ENCODE measurements at places on chromosomes 11 and 22.

- no peak for DNase-seq
These were observed 322.7 kb upstream of the PLET1 start for GRCh38 chr11:112583261-112583893.

- no peak for DNase-seq
These were observed 24.3 kb upstream of the MRGPRX2 start for GRCh38 chr11:19084661-19085315.

DNA sequence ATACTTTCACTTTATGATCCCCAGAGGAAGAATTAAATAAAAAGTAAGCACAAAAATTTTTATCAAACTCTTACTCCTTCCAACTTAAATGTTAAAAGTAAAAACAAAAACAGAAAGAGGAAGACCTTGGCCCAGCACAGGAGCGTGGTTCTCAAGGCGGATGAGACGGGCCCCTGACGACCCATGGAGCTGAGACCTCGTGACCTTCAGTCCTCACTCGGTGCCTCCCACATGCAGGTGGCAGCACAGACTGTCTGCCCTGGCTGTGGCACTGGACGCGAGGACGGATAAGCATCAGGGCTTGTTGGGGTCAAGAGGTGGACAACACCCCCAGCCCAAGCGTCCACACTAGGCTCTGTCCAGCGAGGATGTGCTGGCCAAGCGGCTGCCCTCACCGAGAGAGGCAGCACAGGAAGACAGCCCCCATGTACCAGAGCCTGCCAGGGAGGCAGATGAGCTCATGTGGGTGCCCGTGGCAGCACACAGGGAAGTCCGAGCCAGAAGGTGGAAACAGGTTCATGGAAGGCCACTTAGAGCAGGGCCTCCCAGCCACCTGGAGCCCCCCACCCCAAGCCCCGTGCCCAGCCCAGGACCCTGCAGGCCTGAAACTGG is 1389.8 kb downstream of the TBC1D22A start:
- DNase-seq, result no peak

GRCh38 chr11:119720311-119720913 is 8.6 kb downstream of the NECTIN1 start:
- no peak for DNase-seq

DNA sequence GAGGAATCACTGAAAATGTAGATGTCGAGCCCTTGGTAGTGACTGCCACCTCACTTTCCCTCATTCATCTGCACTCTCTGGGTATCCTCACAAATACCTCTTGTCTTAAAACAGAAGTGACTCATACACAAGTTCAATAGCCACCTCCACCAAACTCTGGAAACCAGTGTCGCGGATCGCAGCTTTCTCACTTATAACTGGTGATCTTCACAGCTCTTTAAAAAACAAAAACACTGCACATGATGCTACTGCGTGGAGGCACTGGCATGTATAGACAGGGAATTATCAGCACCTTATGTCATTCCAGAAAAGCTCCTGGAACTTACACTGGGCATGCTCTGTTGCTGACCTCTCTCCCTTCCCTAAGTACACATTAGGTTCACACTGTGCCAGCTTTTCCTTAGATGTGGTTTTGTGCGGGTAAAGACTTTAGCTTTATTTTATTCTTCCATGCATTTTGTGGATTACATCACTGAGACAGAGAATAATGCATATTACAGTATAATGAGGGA is 425.5 kb upstream of the CADM1 start:
- no peak for DNase-seq

GRCh38 chr11:62680825-62681240 is 2.0 kb upstream of the UBXN1 start:
- DNase-seq, result no peak

DNA sequence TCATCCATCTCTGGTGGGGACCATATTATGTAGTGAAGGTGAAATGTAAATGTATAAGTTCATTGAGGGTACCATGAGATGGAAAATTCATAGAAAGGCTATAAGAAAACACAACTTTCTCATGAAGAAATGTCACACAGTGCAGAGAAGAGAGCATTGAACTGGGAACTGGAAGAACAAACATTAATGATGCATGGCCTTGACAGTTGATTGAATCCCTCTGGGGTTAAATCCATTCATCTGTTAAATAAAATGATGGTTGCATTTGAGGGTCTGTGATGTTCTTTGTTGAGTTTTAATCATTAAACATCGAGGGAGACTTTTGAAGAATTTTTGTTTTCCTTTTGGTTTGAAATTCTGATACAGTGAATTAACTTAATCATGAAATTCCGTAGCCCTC is 1401.4 kb downstream of the FAM181B start:
- DNase-seq, result no peak

GRCh38 chr11:102564110-102564509 is 33.6 kb upstream of the MMP7 start:
- no peak for DNase-seq

- DNase-seq, result no peak
These were observed 6.0 kb upstream of the SLC35F2 start for GRCh38 chr11:107864591-107864990.

GRCh38 chr11:28439403-28439802 is 331.2 kb downstream of the METTL15 start:
- DNase-seq, result no peak

- DNase-seq, result no peak
These were observed at the start of gene CARD10 for GRCh38 chr22:37519268-37520195. TSS of gene CARD10 (minus strand) at chr22:37519415. CDS start at chr22:37519200, 215 bp downstream.

- no peak for DNase-seq
These were observed 239.0 kb upstream of the PDGFD start for GRCh38 chr11:104402812-104403521.

DNA sequence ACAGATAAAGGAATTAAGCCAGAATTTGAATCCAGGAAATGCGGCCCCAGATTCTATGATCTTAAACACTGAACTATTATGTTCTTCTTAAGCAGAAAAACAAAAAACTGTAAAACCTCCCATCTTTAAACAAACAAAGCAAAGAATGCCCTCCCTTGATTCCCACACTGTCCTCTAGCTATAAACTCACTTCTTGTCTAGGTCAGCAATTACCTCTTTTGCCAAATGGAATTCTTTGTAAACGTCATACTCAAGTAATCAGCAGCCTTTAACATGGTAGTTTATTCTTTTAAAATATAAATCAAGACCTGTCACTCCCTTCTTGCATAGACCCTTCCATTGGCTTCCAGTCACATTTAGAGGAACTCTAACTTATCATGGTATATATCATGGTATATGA is 958.9 kb upstream of the CNTN5 start:
- no peak for DNase-seq

DNA sequence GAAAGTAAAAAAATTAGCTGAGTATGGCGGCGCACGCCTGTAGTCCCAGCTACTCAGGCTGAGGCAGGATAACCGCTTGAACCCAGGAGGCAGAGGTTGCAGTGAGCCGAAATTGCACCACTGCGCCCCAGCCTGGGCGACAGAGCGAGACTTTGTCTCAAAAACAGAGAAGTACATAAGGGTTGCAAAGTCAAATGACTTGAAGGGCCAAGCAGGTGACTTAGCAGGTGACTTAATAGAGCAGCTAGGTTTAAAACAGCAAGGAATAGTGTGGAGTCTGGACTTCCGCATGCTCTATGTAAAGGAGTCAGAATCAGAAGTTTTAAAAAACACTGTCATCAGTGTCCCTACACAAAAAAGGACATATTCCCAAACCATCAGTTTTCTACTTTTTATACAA is 31.7 kb downstream of the EP300 start:
- DNase-seq, result no peak

GRCh38 chr11:109864151-109864661 is 229.0 kb upstream of the ZC3H12C start:
- no peak for DNase-seq

- no peak for DNase-seq
These were observed 369.8 kb upstream of the CCDC90B start for GRCh38 chr11:83655976-83656375.

GRCh38 chr11:45180179-45180847 is 33.9 kb downstream of the PRDM11 start:
- DNase-seq, result no peak
